ENCODE measurements at places on chromosomes 5 and 9.

DNA sequence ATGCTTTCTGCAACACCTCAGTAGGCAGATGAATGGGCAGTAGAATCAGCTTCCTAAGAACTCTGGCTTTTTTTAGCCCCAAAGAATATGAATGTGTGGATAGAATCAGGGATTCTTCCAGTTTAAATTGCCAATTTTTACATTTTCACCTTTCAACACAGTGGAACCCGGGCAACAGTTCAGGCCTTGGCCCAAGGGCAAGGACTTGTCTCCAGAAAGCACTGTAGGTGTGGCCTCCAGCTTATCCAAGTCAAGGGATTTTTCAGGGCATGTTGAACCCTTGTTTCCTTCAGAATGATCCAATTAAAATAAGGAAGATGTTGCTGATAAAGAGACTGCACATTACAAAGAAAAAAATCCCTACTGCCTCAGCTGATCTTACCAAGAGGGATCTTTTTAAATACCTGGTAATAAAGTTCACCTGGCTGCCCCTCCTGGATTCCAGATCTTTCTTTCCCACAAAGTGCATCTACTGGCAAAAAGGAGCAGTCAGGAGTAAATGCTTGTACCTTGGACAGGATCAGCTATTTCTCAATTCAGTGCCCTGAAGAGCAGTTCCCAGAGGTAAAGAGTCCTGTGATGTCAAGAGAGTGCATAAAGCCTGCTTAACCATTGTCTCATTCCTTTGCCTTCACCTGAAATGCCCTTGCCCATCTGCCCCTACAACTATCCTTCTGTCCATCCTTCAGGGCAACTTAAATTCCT, 80.1 kb upstream of the PLPP6 start:
- no peak for DNase-seq

DNA sequence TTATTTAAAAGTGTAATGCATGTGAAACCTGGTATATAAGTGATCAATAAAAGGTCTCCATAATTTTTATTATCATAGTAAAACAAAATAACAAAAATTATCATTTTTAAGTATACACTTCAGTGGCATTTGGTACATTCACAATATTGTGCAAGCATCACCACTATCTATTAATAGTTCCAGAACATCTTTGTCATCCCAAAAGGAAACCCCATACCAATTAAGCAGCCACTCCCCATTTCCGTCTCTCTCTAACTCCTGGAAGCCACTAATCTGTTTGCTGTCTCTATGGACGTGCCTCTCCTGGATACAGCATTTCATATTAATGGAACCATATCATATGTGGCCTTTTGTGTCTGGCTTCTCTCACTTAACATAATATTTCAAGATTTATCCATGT, 7.6 kb downstream of the OLFML2A start:
- no peak for DNase-seq

GRCh38 chr5:168869615-168870227, 290.6 kb upstream of the PANK3 start:
- no peak for DNase-seq

DNA sequence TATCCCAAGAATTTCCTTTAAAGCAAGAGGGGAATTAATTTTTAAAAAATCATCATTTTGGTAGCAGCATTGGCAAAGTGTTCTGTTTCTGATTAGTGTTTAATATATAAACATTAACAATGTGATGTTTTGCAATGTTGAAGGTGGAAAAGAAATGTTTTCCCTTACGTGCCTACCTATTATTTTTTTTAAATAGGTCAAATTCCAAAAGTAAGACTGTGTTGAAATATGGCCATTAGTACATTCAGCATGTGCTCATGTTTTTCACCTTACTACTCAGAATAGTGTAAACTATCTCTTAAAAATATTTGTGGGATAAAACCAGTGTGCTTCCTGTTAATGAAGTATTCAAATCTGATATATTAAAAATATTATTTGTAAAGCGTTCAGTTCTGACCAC, 3.3 kb downstream of the DOCK8 start:
- no peak for DNase-seq

DNA sequence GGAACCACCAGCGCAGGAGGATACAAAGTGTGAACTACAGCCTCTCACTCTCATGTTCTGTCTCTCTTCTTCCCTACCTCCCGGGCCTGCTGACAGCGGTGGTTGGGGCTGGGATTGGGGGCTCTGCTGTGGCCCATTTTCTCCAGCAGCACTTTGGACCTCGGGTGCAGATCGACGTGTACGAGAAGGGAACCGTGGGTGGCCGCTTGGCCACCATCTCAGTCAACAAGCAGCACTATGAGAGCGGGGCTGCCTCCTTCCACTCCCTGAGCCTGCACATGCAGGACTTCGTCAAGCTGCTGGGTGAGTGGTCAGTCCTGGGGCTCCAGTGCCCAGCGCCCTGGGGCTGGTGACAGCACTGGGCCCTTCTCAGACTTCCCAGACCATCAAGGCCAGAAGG, 4.7 kb downstream of the PCYOX1L start:
- DNase-seq = no peak

Measured in HFF-Myc (cell line).